ENCODE measurements at places on chromosomes 7 and 10.

DNA sequence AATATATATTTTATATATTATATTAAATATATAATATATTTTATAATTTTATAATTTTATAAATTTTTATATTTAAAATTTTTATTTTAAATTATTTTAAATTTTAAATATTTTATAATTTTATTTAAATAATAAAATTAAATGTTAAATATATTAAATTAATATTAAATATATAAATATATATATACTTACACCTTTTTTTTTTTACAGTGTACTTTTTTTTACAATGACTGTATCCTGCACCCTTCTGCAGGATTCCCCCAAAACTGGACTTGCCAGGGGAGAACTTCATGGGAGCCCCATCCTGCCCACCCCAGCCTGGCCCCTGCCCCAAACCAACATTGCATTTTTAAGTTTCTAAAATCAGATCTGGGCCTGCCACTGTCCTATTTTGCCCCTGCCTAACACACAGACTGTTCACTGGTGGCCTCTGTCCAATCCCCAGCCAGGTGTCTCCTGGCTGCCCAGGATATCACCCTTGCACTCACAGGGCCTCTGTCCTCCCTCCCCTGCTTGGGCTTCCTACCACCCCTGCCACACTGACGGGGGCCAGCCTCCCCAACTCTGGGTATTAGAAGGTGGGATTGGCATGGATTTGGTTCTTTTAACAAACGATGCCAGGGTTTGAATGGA is 138.0 kb downstream of the ADCY1 start:
- no peak for DNase-seq

GRCh38 chr10:94150541-94151184 is 156.9 kb downstream of the PLCE1 start:
- no peak for DNase-seq

DNA sequence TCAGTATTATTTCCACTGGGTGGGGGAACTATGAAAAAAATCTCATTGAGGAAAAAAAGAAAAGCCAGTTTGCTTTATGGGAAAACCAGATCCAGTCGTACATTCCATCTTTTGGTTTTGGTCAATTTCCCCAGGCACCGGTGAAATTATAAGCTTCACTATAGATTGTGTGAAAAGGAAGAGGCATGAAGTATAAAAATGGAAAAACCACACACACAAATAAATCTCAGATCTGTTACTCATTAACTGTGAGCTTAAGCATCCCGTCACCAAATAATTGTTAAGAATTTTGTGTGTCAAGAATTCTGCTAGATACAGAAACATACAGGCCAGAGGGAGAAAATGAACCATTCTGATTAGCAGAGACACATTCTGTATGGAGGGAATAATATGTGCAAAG is 405.5 kb upstream of the CELF2 start:
- DNase-seq = no peak

- DNase-seq = no peak
These were observed 73.7 kb upstream of the PPIF start for GRCh38 chr10:79273604-79274003.

GRCh38 chr10:351770-352334 is 216.6 kb downstream of the ZMYND11 start:
- DNase-seq = no peak

- DNase-seq = no peak
These were observed 54.3 kb downstream of the MAP3K8 start for GRCh38 chr10:30488316-30488715.

GRCh38 chr7:767941-768731 is 41.1 kb upstream of the PRKAR1B start:
- DNase-seq = peak; percentile 99

- no peak for DNase-seq
These were observed 5.6 kb downstream of the POLR3A start for GRCh38 chr10:78023741-78024140.

DNA sequence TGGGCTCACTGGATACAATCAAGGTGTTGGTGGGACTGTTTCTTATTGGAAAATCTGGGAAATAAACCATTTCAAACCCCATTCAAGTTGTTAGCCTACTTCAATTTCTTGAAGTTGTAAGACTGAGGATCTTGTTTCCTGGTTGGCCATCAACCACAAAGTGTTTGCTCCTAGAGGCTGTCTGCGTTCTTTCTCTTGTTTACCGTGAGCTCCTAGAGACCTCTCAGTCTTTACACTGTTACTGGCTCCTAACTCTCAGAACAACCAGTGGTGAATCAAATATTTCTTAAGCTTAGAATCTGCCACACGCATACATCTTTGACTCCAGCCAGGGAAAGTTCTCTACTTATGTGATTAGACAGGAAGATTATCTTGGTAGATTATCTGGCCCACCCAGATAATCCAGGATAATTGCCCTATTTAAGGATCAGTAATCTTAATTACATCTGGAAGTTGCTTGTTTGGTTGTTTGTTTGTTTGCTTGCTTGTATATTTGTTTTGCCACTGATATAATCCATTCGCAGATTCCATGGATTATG is 798.7 kb downstream of the IPMK start:
- no peak for DNase-seq

- no peak for DNase-seq
These were observed 72.4 kb upstream of the LOXL4 start for GRCh38 chr10:98340261-98340939.

DNA sequence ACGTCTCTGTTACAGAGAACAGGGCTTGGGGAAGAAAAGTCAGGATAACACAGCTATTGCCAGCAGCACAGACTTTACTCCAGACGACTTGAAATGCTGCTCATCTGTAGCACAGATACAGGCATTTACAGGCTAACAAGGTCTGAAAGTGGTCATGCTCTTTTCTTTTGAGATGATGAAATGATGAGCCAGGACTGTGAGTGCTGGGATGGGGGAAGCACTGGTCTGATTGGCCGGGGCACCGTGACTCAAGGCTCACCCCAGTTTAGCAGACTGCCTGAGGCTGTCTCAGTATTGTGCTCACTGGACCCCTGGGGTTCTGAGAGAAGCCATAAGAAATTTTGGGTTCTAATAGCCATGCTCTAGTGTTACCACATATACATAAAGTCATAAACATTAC is 12.4 kb downstream of the SMKR1 start:
- no peak for DNase-seq

DNA sequence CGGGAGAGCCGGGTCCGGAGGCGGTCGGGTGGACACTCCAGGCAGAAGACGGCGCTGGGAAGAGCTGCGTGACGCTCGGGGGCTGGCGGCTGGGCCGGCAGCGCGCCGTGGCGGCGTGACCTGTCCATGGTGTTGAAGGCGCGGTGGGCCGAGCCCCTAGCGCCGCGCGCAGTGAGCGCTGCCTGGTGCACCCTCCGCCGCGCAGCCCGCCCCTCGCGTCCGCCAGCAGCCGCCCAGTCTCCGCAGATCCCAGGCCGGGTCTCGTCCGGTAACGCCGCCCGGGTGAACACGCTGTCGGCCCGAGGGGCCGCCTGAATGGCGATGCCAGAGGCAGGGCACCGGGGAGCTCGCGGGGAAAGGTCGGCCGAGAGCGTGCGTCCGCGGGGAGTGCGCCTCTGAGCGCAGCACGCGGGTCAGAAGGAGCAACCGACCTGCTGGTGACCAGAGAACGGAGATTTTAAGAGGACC is 657 bp upstream of the TMEM178B start:
- peak; percentile 37 for DNase-seq

DNA sequence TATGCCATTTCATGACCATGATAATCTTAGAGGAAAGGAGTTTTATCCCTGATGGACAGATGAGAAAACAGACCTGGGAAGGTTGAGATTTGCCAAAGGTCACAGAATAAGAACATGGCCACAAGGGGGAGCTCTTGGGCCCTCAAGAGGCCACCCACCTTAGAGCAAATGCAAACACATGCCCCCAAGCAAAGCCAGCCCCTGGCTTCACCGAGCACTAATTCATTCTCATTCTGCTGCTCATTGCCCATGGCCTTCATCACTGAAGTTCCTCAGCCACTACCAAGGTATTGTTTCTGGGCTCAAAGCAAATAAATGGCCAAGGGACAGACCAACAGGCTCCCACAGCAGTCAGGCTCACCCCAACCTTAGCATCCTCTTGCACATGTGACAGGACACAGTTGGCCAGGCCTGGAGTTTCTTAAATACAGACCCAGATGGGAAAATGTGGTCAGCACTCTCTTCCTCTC is 44.2 kb downstream of the PDLIM1 start:
- DNase-seq = peak; percentile 37

DNA sequence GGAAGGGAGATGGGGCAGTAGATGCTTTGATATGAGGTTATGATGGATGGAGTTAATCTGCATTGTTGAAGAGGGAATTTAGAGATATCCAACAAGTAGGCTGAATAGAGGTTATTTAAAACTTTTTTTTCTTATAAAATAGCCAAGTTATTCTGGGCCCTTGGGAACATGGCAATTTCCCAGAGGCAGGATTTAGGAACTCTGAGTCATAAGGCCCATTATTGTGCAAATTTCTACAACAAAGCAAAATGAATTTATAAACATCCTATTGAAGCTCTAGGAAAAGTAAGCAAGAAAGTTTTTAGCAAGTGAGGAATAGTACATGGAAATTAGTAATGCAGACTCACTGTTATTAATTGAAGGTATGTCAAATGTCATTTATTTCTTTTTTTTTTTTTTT is 160.9 kb upstream of the NPY start:
- no peak for DNase-seq

GRCh38 chr10:93757136-93757535 is 600 bp upstream of the LGI1 start:
- DNase-seq = no peak

DNA sequence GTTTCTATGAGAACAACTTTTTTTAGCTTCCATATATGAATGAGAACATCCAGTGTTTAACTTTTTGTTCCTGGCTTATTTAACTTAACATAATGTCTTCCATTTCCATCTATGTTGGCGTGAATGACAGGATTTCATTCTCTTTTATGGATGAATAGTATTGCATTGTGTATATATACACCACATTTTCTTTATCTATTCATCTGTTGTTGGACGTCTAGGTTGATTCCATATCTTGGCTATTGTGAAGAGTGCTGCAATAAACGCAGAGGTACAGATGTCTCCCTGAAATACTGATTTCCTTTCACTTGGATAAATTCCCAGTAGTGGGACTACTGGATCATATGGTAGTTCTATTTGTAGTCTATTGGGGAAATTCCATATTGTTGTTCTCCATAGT is 44.3 kb upstream of the MAGI2 start:
- no peak for DNase-seq

- no peak for DNase-seq
These were observed 170.8 kb downstream of the AUTS2 start for GRCh38 chr7:69768986-69769595.

DNA sequence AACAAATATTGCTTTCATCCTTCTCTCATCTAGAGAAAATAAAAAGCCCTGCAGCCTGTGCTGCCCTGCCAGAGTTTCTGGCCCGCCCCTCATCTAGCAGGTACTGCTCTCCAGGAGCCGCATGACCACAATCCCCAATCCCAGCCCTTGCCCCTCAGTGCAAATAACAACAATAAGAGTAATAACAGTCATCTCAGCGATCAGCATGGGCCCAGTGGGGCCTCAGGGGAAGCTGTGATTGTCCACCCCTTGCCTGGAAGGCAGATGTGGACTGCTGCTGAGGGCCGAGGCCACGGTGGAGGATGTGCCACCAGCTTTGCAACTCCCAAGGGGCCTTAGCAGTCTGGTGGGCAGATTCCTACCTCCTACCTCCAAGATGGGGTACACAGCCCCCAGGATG is 106.1 kb downstream of the CDH23 start:
- no peak for DNase-seq

DNA sequence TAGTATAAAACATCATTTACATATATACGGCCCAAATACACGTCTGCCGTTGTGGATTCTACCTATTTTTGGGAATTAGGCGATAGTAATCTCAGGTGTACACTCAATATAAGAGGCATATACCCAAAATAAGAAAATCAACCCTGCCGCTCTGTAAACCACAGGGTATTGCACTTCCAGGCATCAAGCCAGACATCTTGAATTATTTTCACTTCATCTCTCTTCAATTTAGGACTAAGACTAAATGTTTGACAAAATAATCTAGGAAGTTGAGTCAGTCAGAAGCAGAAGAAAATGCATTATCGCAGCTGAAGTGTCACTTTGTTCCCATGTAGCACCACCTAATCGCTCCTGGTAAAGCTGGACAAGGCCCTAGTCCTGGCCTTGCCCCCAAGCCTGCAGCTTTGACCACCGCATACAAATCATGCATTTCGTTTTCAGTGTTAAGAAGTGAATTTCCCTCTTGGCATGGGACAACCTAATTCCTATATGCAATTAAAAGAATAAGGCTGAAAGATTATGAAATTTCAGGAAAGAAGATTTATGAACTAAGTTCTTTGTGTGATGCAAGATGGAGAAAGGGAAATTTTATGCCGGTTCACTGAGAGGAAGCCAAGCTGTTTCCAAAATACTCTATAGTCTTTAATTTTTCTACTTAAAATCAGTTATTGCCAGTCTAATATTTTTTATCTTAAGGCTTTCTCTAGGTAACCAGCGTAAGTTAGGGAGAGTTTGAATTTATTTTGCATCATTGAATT is 26.0 kb downstream of the CABCOCO1 start:
- DNase-seq = no peak

GRCh38 chr10:77820349-77820748 is 106.2 kb downstream of the DLG5 start:
- DNase-seq = no peak

GRCh38 chr7:9242636-9243035 is 809.2 kb downstream of the NXPH1 start:
- DNase-seq = no peak

DNA sequence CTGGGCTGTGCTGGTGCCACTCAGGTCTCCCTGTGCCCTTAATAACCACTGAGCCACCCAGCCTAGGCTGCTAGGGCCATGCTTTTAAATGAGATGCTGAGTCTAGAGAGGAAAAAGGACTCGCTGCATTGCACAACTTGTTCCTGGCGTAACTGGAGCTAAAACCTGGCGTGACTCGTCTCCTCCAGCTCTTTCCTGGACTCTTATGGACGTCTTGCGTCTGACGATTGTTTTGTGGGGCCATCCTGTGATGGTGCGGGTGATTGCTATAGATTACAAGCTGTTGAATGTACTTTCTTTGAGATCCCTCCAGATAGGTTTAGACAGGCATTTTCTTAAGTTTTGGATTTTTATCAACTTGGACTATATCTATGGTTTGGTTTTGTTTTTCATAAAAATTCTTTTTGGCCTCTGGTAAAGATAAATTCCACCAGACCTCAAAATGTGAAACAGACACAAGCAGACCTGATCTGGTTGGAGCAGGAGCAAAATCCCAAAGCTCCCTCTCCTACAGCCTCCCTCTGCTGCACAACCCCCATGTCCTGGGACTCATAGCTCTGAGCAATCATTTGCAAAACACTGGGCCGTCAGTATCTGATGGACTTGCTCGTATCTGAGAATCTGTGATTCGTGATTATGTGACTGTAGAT is 230.3 kb downstream of the ARHGAP12 start:
- no peak for DNase-seq

Measured in NCI-H1105 (cell line).